CD8-positive, alpha-beta T cell (primary cell): ENCODE measurements at places on chromosomes 13 and 19.

DNA sequence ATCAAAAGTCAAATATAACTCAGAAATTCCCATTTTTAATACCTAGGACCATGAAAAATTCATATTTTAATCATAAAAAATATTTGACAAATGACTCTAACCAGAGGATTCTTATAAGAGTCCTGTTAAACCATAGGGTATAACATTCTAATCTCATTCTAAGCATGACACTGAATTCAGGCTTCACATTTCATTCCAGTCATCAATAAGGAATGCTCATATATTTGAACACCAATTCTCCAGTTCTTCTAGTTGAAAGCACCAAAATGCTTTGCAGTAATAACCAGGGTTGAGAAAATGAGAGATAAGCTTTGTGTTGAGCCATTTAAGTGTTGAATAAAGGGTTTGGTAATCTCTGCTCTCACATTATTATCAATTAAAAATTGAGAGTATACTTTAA is 147.5 kb downstream of the VWA8 start:
- no peak for DNase-seq

- no peak for DNase-seq
These were observed 202.3 kb upstream of the KLHL1 start for GRCh38 chr13:70310396-70311119.

- no peak for DNase-seq
These were observed 80.4 kb downstream of the HSPH1 start for GRCh38 chr13:31081316-31081715.

GRCh38 chr13:106376401-106377112 is 158.9 kb downstream of the EFNB2 start:
- DNase-seq: no peak

- no peak for DNase-seq
These were observed 716 bp upstream of the MAP2K2 start for GRCh38 chr19:4124638-4125037.

DNA sequence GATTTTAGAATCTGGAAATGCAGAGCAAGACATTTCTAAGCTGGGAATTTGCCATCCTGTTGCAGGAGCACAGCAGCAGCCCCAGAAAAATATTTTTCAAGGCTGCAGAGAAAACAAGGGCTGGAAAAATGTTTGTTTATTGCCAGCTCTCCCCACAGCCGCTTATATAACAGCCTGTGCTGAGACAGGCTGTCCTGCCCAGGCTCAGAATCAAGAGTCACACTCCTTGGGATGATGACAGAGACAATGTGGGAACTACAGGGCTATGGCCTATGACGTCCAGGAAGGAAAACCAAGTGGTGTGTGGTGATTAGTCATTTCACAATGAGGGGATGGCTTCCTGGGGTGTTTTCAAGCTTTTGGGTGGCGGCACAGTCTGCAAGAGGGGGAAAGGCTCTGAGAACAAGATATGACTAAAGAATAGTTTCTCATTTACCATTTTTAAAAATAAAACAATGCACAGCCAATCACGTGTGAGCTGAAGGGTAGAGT is 136.3 kb upstream of the SERP2 start:
- no peak for DNase-seq

DNA sequence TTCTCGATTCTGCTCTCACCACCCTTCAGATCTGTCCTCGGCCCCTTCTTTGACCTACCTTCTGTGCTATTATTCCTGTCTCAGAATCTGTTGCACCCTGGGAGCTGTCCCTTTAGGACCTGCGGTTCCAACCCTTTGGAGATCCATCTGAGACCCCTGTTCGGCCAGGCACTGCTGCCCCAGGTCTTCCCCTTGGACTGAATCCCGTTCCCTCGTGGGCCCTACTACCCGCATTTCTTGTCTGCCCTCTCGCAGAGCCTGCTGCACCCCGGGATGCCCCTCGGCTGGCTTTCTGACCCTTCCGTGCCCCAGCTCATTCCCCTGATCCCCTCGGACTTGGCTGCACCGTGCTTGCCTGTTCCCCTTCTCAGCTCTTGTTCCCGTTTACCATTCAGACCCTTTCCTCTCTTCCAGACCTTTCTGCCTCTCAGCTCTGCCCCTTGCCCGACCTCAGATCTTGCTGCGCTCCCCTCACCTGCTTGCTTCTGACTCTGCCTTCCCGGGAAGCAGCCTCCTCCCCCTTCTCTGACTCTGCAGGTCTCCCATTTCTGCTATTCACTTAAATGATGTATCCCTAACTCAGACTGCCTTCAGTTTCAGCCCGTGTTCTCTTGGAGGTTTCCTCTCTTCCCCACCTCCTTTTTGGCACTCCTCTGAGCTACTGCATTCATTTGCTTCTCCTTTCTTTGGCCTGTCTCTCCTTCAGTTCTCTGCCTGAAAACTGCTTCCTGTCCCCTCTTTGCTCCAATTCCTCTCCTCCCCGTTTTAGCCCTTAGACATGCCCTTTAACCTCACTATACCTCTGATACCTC is 1.1 kb downstream of the ARHGAP35 start:
- DNase-seq: no peak

DNA sequence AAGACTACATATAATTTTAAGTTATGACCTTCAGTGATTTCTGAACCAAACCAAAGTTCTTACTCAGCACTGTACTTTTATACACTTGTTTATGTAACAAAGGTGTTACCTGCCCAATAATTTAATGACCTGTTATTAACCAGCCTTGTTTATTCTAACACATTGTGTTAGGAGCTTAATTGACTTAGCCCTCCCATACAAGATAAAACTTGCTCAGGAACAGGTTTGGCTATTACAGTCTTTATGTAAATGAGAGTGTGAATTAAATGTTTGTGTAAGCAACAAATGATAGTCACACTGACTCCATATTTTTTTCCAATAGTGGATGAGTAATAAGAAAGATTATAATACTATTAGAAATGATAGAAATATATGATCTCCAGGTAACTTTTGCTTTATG is 51.8 kb upstream of the MYCBP2 start:
- no peak for DNase-seq
